ENCODE measurements at places on chromosomes 4 and X.

- DNase-seq, result no peak
Measured at GRCh38 chr4:177519481-177520260, 77.4 kb upstream of the AGA start.

DNA sequence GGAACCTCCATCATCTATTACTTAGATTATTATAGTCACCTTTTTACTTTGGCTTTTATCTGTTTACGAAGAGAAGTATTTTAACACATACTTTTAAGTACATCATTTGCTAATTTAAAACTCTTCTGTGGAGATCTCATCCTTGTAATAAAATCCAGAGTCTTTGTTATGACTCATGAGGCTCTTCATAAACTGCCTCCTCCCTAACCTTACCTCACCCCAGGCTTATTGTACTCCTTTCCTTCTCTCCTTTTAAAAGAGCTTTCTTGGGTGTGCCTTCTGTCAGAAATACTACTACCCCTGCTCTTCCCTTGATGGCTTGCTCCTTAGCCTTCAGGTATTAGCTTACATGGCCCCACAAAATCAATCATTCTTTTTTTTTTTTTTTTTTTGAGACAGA is 6.6 kb downstream of the ARL9 start:
- no peak for DNase-seq

DNA sequence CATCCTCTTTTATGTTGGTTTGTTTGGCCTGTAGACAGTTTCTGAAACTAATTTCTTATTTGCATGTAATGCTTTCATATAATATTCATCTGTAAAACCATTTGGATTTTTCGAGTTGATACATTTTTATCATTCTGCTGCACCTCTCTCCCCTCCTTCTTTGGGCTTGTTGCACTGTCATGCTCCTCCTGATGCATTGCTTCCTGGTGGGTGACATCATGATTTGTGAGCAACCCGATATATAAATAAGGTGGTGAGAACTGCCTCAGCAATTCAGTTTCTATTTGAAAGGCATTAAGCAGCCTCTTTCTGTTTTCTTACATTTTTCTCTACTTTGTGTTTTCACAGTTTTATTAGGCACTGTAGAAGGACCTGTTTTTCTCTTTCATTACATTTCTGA is 515.7 kb downstream of the RPA4 start:
- DNase-seq, result peak; percentile 53

DNA sequence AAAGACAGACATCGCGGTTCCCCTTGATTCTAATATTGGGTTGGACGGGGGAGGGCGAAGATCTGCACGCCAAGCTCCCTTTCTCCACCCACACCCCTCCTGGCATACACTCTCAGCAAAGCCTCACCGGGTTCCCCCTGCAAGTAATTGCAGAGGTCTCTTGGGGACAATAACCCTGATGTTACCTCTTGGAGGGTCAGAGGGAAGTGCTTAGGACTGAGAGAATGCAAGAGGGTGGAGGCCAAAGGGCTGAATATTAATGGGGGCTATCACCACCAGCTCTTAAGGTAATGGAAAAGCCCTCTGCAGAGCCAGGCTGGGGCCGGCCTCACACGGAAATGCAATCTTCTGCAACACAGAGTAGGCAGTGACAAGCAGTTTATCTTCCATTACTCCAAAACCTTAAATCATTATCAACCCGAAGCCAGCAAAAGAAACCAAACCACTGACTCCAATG is 344.1 kb upstream of the GATB start:
- DNase-seq, result no peak

DNA sequence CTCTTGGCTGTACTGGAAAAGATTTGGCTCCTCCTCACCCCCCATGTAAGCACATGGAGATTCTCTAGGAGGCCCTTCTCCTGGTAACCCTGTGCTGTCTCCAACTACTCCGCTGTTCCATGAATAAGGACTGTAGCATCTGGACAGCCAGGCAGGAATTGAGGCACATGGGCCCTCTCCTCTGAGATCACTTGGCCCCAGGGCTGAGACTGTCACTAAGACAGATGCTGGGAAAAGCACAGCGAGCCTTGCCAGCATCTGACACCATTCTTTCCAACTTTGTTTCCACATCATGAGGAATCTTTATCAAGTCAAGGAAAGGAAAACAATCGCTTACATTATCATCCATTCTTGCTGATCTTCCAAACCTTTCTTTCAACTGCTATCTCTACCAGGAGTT is 222.6 kb upstream of the INTU start:
- DNase-seq, result no peak

DNA sequence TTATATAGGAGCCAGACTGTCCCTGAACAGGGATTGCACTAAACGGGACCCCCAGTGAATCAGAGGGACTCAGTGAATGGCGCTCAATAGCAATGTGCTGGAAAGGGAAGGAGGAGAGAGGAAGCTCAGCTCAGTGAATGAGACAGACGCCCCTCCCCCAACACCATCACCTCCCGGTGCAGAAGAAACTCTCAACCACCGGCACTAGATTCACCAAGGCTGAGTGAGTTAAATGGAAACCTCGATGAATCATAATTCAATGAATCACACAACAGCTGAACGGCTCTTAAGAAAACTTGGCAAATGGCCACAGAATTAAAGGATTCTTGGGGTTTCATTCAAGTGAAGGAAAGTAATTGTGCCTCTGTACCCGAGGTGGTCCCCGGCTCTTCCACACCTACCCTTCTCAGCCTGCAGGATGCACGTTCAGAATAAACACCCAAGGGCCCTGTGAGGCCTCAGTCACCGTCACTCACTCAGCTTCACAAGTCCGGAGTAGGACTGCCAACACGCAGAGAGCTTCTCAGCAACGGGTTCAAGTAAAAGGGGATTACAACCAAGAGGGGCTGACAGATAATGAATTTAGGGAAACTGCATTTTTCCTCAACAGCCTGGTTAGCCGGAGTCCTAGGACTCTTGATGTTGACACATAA is 29.3 kb downstream of the CRMP1 start:
- DNase-seq, result peak; percentile 93

- DNase-seq, result peak; percentile 16
Measured at GRCh38 chr4:90845777-90846176, 718.6 kb downstream of the CCSER1 start.

DNA sequence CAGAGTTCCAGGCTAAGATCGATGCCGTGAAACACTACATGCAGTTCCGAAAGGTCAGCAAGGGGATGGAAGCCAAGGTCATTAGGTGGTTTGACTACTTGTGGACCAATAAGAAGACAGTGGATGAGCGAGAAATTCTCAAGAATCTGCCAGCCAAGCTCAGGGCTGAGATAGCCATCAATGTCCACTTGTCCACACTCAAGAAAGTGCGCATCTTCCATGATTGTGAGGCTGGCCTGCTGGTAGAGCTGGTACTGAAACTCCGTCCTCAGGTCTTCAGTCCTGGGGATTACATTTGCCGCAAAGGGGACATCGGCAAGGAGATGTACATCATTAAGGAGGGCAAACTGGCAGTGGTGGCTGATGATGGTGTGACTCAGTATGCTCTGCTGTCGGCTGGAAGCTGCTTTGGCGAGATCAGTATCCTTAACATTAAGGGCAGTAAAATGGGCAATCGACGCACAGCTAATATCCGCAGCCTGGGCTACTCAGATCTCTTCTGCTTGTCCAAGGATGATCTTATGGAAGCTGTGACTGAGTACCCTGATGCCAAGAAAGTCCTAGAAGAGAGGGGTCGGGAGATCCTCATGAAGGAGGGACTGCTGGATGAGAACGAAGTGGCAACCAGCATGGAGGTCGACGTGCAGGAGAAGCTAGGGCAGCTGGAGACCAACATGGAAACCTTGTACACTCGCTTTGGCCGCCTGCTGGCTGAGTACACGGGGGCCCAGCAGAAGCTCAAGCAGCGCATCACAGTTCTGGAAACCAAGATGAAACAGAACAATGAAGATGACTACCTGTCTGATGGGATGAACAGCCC is 9.3 kb downstream of the CNGA2 start:
- no peak for DNase-seq

DNA sequence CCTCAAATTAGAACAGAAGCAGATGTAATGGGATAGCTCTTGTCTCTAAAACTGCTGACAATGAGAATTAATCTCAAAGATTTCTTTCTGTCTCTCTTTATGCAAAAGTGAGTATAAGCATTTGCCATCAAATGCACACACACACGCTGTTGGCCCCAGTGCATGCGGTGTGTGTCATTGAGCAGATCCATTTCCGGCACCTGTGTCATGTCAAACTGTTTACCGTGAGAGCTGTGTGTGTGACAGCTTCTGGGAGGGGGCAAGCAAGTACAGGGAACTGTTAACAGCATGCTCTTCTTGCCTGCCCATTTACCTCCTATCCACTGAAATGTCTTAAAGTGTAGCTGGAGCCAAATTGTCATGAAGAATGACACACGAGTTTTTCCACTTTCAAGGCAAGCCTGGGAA is 297.9 kb upstream of the FAT4 start:
- no peak for DNase-seq

DNA sequence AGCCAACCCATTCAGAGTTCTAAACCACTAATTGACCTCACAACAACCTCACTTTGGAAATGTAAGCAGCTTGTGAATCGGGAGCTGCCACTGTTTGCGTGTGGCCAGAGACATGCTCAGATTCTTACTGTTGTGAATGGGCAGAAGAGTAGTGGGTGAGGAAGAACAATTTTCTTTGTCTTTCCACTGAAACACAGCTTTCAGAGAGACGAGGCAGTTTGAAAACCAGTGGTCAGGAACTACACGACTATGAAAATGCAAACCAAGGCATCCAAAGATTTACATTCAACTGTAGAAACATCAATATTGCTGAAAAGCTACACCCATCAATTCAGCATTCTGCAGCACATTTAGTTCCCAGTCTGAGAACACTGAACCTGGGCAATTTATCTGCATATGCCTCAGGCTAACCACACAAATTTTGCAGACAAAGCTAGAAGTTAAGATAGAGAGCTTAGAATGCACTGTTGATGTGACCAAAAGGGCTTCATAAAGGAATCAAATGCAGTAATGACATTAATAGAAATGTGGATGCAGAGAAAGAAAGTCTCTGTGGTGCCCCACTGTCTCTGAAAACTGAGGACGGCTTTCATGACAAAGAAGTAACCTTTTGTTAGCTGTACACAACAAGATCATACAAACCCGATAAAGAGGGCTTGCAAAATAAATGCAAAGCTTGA is 134.3 kb downstream of the APBB2 start:
- DNase-seq, result no peak

- DNase-seq, result no peak
Measured at GRCh38 chr4:152087335-152087734, 326.5 kb upstream of the GATB start.

GRCh38 chr4:31190671-31191070 is 470.5 kb downstream of the PCDH7 start:
- DNase-seq, result no peak

- DNase-seq, result peak; percentile 66
Measured at GRCh38 chr4:86508436-86508835, 85.7 kb upstream of the PTPN13 start.

DNA sequence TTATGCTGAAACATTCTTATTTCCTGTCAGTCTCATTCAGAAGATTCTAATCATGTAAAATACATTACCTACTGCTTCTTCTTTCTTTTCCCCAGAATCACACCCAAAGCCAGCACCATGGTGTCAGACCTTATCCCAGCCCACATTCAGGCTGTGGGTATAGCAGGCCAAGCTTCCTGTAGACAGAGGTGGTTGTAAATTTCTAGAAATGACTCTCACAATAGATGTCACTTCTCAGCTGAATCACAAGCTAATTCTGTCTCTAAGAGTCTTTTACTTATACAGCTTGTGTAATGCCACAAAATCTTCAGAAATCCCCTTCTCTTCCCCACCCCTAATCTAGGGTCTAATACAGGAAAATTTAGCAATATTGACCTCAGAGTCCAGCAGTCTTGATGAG is 239.6 kb downstream of the PARM1 start:
- DNase-seq, result no peak

Data from astrocyte of the spinal cord (primary cell).